ENCODE measurements at places on chromosomes 5 and 9.

- DNase-seq, result no peak
Observed at GRCh38 chr5:14663734-14664269, 716 bp upstream of the OTULIN start.

GRCh38 chr5:32539981-32540845, 45.1 kb upstream of the SUB1 start:
- DNase-seq, result no peak

DNA sequence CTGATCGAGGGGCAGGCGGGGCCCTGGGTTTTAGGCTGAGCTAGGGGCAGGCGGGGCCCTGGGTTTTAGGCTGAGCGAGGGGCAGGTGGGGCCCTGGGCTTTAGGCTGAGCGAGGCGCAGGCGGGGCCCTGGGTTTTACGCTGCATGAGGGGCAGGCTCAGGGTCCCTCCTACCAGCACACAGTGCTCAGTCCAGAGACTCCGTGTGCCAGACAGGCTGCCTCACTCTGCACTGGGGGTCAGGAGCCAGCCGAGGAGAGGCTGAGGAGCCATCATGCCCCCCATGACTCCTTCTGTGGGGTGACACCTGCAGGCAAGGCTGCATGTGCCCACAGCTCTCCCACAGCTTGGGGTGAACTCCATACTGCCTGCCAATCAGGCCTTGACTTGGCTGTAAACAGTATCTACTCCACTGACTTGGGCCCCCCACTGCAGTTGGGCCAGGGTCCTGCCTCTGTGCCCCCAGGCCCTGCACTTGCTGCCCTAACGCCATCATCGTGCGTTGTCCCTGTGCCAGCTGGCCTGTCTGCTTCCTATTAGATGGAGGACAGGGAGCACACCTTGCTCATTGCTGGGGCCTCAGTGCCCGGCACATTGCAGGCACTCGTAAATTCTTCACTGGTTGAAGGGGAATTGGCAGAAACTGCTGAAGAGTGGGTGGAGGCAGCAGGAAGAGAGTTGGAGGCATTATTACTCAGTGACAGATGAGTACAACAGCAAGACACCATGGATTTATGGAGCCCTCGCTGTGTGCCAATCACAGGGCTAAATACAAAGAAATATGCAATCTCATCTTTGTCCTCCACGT, 78.6 kb downstream of the AMBP start:
- DNase-seq, result no peak

DNA sequence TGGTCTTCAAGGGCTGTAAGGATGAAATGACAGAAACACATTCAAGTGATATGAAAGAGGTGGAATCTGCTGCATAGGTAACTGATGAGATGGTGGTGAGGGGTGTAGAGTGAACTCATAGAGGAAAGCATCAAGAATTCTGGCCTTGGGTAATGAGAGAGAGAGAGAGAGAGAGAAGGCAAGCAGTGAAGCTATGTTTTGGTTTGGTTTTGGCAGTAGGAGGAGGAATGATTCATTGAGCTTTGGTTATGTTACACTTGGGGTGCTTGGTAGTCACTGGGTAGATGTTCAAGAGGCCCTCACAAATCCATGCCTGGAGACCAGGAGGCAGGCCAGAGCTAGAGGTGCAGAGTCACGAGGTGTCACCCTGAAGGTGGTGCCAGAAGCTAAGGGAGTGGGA, 89.5 kb downstream of the EGFLAM start:
- no peak for DNase-seq

DNA sequence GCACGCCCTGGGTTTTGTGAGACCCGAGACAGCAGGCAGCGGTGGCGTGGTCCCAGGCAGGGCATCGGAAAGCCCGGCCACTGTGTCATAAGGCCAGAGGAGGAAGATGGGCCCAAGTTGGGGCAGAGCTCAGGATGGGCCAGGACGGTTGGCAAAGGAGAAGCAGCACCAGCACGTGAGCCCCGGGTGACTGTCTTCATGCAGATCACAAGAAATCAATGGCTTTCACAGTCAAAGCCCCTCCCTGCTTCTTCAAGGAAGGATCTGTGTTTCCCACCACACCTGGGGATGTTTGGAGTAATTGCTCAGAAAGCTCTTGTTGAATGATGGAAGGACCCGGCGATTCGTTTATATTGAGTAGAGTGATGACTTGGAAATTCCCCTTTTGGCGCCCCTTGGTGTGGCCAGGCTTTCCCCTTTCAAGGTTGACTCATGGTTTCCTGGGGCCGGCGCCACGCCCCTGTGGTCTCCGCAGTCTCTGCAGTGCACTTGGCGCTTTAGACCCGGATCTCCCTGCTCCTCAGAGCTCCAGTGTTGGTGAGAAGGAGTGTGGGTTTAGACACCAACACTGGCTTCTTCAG, 52.1 kb downstream of the IL31RA start:
- no peak for DNase-seq

DNA sequence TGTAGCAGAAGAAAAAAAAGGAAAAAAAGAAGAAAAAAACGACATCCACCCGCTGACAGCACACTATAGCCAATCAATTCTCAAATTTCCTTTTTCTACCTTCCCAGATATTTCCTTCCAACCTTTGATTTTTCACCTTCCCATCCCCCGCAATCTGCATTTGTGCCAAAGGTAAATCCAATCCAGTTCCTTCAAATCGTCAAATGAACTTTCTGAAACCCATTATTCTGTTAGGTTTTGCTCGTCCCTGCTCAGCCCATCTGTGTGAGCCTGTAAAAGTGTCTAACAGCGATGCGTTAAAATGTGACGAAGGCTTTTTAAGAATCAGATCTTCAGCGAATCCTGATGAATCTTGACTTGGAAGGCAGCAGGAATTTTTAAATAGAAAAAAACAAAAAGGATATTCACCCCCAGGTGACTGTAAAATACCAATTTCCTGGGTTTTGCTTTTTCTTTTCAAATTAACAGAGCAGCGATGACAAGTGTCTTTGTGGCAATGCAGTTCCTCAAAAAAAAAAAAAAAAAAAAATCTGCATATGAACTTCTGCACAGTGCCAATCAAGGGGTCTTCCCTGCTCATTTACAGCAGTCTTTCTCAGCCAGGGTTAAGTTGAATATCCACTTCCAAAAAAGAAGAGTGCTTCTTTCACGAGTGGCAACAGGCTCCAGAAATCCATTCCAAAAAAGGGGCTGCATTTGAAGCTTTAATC, 367 bp upstream of the SHC3 start:
- no peak for DNase-seq

DNA sequence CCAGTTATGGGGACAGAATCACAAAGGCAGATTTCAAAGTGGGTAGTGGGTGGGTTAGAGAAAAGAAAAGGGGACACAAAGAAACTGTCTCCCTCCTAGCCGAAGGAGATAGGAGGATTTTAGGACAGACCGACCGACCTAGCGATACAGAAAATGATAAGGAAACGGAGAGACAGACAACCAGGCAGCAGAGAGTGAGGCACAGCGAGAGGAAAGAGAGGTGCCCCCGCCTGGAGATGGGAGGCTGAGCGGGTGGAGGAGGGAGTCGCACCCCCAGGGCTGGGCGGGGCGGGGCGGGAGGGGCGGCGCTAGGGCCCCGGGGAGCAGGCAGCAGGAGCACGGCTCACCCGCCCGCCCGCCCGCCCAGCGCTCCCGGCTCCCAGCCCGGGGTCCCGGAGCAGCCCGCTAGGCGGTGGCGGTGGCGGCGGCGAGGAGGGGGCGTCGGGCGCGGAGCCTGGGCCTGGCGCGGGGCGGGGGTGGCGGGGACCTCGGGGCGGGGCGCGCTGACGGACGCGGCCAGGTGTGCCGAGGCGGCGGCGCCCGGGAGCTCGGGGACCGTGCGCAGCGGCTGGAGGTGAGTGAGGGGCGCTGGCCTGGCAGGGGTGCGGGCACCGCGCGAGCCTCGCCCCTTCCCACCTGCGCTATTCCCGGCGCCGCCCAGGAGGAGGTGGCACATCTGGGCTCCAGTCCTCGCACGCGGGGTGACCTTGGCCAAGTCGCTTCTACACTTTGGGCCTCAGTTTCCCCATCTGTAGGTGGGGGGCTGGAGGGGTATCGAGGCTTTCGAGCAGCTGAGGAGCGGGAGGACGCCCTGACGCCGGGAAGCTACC, 15.9 kb upstream of the SYNPO start:
- peak; percentile 82 for DNase-seq

DNA sequence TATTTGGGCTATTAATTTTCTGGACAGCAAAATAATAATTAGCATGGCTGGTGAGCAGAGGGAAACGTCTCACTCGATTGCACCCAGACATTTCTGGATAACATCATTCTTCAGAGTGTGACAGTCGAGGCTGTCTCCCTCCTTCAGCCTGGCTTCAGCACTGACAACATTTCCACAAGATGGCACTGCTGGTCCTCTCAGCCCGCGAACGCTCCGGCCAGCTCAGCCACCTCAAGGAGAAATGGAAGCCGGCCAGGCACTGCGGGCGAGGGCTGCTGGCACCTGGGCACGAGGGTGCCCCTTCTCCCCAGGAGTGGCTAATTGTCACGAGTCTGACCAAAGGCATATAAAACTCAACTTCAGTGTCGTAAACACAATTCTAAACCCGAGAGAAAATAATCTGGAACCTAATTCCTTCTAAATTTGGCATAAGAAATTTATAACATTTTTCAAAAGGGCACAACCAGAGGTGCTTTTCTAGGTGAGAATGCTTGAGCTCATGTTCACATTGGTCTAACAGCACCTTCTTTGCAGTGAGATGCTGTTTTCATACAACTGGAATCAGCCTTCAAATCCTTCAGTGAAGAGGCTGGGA, 65.9 kb downstream of the DAP start:
- DNase-seq, result peak; percentile 82

DNA sequence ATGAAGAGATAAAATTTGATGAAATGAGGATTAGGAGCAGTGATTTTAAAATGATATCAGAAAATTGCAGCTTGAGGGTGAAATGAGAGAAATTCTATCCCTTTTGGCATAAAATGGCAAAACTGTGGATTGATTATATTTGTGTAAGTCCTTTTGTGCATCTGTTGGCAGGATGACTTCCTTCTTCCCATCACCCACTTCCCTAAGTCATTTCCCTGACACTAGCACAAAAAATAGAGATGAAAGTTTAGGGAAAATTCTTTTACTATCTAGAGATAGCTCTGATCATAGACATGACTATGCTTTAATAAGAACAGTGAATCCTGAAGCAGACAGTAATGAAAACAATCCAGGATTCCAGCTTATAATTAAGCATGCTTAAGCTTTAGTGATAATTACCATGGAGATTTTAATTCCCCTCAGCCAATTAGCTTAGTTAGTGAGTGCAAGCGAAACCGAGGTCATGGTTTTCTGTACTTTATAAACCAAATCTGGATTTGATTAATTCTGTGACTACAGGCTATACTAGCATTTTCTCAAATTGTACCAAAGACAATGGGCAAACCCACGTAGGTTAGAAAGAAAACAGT, 163.6 kb upstream of the TARS1 start:
- DNase-seq, result no peak

GRCh38 chr9:130122456-130122855, 49.7 kb upstream of the NCS1 start:
- no peak for DNase-seq

GRCh38 chr9:137301081-137301947, 757 bp downstream of the NRARP start:
- DNase-seq, result no peak

GRCh38 chr5:165138236-165138635, 1632.8 kb downstream of the MAT2B start:
- no peak for DNase-seq

DNA sequence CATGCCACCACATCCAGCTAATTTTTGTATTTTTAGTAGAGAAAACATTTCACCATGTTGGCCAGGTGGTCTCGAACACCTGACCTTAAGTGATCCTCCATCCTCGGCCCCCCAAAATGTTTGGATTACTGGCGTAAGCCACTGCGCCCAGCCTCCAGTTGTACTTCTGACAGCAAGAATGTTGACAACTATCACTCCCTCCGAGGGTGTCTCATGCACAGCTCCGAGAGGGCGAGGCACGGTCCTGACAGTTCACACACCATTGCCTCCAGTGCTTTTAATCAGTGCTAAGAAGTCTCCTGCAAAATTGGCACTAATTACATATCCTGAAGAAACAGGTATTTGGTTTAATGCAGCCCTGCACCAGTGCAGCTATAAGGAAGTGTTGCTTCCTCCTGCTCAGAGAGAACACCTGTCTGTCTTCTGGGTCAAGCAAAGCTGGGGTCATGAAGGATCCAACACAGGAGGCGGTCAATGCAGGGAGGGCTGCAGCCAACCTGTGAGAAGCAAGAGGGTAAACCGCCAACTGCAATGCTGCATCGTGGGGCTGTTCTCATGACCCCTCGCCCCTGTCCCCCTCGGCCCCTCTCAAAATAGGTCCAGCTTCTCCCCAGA, 184.0 kb downstream of the MED10 start:
- DNase-seq, result no peak

- DNase-seq, result peak; percentile 31
Observed at GRCh38 chr5:69035665-69036064, 58.1 kb upstream of the SLC30A5 start.

- DNase-seq, result no peak
Observed at GRCh38 chr9:79480639-79481038, 91.1 kb upstream of the TLE4 start.

DNA sequence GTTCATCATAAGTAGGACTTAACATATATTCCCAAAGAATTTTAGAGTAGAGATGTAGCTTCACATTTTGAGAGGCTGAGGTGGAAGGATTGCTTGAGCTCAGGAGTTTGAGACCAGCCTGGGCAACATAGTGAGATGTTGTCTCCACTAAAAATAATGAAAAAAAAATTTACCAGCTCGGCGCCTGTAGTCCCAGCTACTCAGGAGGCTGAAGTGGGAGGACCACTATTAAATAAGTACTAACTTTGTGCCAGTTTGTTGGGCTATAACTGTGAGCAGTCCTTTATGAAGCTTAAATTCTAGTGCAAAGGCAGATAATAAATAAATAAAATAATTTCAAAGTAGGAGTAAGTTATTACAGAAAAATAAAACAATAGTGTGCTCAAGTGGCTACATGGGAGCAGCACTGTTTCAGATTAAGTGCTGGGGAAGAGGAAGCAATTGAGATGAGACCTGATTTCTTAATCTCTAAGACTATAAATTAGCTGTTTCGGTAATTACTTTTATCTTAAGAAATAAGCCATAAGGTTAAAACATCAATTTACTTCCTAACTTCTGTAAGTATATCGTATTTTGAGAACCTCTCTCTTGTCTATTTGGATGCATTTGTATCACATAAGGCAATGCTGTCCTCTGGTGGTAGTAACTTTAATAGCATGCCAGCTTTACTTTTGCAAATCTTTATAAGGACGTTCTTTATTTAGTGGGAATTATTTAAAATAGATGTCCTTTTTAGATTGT, 98.9 kb downstream of the CSNK1G3 start:
- DNase-seq, result peak; percentile 49

DNA sequence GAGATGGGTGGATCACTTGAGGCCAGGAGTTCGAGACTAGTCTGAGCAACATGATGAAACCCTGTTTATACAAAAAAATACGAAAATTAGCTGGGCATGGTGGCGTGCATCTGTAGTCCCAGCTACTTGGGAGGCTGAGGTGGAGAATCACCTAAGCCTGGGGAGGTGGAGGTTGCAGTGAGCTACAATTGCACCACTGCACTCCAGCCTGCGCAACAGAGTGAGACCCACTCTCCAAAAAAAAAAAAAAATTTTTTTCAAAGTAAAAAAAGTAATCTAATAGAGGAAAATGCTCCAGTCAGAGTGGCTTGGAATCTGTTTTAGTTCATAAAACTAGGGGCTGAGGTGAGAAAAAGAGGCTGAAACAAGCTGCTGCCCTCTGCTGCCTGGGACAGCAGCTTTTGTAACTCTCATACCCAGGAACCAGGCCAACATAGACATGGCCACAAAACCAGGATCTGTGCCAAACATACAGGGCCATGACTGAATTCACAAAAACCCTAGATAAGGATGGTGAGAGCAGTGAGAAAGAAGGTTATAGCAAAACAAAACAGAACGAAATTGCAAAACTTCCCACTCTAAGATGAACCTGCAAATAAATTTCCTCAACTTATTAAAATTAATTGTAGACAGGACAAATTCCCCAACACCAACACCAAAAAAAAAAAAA, 13.1 kb upstream of the DCAF12 start:
- DNase-seq, result peak; percentile 35

Measured in RWPE1 (cell line).